ENCODE measurements at places on chromosomes 4 and X.

- no peak for DNase-seq
These were observed 94.7 kb upstream of the DIPK2B start for GRCh38 chrX:45295259-45295986.

DNA sequence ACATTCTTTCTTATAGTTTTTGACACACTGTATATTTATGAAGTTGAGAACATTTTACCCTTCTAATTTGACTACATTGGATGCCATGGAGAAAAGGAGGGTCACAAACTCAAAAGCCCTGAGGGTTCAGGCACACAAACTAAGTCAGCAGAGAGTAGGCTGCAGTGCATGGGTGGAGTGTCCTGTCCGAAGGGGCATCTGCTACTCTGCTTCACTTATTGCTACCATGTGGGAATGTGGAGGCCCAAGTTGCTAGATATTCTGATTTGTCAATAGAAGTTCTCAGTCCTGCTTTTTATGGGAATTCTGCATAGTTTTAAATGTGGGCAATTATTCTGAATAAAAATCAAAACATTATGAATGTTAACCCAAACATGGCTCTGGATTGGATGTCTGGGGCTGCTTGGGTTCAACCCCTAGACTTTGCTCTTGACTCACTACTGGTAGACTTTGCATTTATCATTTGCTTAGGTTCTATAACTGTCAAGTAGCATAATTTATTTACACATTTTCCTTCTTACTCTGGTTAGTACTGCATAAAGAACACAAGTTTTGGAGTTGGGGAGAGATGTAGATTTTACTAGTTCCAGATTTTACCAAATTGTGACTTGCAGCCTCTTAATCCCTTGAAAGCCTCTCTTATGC, 255.1 kb downstream of the SPRY1 start:
- no peak for DNase-seq

GRCh38 chrX:98191003-98191402, 1307.3 kb downstream of the RPA4 start:
- no peak for DNase-seq

DNA sequence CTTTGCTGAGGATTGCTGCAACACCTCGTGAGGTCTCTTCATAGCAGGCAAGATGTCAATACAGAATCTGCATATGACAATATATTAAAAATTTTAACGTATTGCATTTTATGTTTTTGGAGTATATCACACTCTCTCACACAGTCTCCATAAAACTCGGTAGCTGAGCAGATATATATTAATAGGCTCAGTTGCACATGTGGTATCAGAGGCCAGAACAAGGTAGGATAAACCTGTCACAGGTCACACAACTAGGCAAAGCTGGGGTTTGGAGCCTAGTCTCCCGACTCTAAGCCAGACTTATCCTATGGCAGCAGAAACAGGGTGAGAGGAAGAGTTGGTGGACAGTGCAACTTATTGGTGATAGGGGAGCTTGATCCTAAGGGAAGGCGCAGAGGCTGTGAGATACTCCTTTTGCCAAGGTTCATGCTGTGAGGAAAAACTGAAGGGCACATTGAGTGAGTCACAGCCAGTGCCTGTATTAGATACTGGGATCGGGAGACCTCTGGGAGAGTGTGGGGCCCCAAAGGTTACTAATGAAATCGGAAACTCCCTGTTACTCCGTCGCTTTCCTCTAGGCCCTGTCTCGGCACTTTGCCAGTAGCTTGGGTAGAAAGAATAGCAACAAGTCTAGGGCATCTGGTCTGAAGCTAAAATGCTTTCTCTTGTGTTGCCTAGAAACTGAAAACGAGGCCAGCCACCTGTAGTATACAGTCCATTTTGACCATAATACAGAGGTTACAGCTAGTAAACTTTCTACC, 195.7 kb downstream of the ARHGAP10 start:
- no peak for DNase-seq

- DNase-seq: no peak
These were observed 892.4 kb upstream of the TENM3 start for GRCh38 chr4:181350615-181351415.

- DNase-seq: no peak
These were observed 1.9 kb upstream of the PRR27 start for GRCh38 chr4:70152088-70152487.

DNA sequence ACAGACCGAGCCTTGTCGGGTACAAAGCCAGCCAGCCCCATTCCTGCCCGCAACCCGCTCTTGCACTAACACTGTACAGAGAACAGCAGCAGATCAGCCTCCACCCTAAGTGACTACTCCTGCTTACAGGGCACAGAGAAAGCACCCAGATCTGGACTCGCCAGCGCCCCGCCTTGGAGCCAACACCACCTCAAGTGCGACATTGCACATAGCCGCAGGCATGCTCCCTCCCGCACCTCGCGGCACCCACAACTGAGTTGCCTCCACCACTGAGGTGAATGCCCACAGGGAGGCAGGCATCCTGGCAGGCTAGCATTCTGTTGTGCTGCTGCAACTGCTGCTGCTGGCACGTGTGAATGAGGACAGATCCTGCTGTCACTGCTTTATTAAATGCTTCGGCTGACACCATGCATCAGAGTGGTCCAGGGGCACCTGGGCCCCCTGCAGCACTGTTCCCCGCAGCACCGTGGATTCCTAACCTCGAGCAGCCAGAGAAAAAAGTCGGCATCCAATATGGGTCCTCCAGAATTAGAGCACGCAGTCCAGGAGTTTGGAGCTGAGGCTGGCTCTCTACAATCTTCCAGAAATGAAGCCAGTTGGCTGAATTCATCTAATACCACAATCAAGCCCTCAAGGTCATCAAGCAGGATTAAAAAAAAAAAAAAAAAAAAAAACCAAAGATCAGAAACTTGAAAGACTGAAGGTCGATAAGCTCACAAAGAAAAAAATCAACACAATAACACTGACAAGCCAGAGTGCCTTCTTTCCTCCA, 352.9 kb downstream of the GASK1B start:
- no peak for DNase-seq

DNA sequence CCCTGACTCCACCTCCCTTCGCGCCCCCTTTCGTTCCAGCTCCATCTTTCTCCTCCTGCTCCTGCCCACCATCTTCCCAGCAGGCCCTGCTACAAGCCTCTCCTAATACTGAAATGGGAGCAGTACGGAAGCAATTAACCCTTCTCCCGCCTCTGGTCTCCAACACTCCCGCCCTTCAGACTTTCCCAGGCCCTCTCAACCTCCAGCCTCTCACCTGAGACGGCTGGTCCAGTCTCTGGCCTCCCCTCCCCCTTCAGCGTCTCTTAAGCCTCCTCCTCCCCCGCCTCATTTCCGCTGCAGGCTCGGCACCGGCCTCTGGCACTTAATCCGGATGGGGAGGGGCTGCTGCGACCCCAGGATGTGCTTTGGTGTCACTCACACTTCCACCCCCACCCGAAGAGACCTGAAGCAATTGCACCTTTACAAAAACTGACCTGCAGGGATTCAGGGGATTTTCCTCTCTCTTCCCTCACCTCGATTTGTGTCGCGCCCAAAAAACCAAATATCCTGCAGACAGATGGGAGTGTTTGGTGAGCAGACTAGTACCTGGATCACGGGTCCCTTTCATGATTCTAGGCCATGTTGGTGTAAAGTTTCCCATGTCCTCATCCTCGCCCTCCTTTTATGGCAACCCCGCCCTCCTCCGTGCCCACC, 657 bp downstream of the TCEAL8 start:
- peak; percentile 16 for DNase-seq

- DNase-seq: no peak
These were observed 424.2 kb downstream of the PDGFC start for GRCh38 chr4:156547439-156547838.

DNA sequence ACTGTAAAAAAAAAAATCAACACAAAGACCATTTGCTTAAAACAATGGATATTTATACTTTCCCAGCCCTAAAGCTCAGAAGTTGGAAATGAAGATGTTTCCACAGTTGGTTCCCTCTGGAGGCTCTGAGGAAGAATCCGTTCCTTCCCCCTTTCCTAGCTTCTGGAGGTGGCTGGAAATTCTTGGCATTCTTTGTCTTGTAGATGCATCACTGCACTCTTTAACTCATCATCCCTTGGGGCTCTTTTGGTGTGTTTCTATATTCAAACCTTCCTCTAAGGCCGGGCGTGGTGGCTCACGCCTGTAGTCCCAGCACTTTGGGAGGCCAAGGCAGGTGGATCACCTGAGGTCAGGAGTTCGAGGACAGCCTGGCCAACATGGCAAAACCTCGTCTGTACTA, 78.7 kb downstream of the VCX3A start:
- no peak for DNase-seq

DNA sequence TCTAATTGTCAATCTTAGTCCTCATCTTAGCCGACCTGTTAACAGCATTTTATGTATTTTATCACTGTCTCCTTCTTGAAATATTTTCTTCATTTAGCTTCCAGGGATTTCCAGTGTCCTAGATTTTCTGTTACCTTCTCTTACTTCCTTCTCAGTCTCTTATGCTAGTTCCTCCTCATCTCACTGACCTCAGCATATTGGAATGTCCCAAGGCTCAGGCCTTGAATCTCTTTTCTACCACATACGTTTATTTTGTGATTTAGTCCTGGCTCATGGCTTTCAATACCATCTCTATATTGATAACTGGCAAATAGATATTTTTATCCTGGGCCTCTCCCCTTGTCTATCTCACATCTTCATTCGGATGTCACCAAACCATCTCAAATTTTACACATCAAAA, 61.1 kb downstream of the IQCM start:
- DNase-seq: no peak

GRCh38 chr4:87388901-87389300, 2.1 kb downstream of the HSD17B11 start:
- DNase-seq: no peak

DNA sequence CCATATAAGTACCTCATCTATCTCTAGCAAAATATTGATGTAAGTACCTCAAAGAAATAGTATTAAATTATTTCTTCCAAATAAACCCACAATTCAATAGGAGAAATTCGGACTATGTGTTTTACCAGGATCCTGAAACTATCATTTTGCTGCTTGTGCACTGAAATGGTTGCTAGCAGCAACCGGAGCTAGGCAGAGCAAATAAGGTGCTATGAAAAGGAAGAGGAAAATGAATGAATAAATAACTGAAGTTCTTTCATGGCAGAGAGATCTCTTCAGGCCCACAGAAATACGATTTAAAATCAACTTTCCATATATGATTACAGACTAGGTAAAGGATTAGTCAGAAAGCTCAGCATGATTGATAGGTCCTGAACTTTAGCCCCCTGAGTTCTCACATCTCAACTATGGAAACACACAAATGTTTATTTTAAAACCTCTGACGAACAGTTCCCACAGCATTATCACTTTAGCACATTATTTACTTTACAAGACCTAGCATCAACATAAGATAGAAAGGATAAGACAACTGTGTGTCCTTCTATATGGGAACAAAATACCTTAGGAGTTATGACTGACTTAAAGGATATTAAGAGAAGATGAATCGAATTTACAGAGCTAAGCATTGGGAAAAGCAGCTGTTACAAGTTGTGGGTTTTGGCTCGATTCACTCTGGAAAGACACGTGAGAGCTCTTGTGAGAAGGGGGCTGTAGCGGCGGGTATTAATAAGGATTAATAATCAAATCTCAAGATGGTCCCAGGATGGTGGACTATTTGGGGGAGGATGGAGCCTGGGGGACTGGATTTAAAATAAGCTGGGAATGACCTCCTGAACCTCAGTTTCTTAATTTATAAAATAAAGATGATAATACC, 104.3 kb downstream of the CORIN start:
- no peak for DNase-seq

DNA sequence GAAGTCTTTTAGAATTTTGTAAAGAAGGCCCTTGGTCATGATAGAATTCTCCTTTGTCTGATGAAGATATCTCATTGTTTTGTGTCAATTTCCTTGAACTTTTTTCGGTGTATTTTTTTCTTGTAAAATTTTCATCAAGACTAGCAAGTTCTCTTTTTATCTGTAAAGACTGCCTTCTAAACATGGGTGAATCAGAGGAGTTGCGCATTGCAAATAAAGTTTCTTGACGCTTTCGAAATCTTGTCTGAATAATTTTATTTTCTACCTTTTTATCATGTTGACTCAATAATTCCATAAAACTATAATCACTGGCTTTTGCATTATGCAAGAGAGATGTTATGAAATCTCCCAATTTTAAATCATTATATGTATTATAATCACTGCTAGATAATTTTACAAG, 66.2 kb downstream of the NCAPG start:
- DNase-seq: no peak

GRCh38 chr4:120446051-120446567, 379.5 kb upstream of the MAD2L1 start:
- DNase-seq: no peak

- DNase-seq: no peak
These were observed 112.8 kb upstream of the DKK2 start for GRCh38 chr4:107148904-107149303.

DNA sequence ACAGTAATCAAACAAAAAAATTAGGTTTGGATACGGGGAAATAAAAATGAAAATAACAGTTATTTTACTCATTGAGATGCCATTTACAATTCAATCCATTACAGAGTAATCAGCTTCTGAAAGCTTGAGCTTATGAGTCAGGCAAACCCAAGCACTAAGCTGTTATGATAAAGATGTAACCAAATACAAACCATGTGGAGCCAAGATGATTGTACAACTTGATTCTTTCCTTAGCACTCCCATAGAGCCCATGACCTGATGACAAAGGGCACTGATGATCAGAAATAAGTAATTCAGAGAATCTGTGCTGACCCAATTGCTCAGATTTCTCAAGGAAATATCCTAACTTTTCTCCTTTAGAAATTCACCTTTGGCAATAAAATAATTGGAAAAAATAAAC, 40.5 kb upstream of the PRKG2 start:
- no peak for DNase-seq

DNA sequence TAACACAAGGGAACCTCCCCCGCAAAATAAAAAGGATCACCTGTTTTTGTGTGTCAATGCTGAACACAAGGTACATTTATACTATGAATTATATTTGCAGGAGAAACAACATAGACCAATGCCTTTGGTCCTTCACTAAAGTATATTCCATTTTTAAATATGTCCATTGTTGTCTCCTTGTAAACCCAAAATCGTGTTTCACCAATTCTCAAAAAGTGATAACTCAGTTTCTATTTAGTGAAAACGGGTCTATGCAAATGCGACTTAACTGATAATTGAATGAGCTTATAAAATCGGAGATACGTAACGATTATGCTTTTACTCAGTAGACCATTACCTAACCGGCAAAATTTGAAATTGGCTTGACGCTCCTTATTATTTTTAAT, 2.1 kb downstream of the BRWD3 start:
- no peak for DNase-seq

- DNase-seq: no peak
These were observed 250.7 kb downstream of the NAP1L3 start for GRCh38 chrX:93422693-93423092.

DNA sequence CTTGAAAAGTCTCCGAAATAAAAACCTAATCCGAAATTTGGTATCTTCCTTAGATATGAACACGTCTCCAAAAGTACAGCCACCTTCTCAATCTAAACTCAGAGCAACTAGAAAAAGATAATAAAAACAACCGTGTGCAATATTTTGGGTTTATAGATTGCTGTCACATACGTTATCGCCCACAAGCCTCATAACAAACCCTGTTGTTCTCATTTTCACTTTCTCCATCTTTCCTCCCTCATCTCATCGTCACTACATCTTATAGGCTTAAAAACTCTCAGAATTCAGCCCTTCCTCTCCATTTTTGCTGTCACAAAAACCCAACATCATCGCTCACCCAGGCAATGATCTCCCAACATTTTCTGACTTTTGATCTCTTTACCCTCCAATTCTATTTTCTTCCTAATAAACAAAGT, 448 bp upstream of the SCFD2 start:
- no peak for DNase-seq

All from stimulated activated CD4-positive, alpha-beta T cell treated with anti-CD3 and anti-CD28 coated beads, Interleukin-4, amount 100 ng/mL, for 1 hour (primary cell).